NCI-H187 (cell line): ENCODE measurements at places on chromosomes 1 and 21.
A peak's percentile ranks its signal among the peaks of the same experiment; 100 is the strongest.

GRCh38 chr21:36776981-36777617 is 78.2 kb downstream of the SIM2 start:
- DNase-seq: no peak

DNA sequence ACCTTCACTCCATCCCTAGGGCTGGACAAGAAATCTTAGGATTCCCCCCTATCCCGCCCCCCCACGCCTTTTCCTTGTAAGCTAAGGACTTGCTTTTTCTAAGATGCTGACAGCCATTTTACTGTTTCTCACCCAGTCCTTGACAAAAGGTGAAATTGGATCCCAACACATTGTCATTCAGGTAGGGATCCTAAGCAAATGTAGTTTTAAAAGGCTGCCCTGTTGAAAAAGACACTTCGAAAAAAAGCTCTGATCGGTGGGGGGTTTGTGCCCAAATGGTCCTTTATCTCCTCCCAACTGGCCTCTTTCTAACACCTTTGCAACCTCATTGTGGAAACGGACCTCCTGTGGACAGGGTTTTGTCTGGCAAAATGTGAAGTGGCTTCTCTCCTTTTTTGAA is 2.9 kb downstream of the CACHD1 start:
- DNase-seq: peak; percentile 33

DNA sequence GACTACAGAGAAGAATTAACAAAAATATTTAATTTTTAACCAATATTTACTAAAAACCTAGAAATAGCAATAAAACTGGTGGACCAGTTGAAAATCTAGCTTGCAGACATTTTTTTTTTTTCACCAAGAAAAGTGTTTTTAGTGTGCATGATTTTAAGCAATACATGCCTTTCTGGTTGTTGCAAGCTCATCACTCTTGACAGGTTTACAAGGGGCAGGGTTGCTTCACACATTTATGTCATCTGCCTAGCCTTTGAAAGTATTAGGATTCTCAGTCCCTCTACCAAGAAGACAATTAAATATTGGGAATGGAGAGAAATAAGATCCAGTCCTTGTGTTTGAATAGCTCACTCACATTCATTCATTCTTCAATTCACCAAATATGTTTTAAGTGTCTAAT is 53.8 kb upstream of the LYPLAL1 start:
- no peak for DNase-seq

DNA sequence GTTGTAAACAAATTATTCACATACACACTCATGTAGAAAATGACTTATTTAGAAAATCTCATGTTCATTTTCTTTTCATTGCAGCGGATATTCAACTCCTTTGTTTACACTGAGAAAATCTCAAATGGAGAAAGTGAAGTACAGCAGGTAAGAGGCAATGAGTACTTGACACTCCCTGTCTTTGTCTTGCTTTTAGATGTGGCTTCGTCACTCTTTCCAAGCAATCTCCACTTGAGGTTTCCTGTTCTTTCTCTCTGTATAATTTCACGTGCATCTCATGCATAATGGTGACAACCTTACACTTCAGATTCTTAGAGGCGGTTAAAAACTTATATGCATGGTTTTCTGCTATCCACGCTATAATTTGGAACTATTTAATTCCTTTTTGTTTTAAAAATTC is 80.6 kb downstream of the CACHD1 start:
- DNase-seq: peak; percentile 56

- DNase-seq: no peak
These were observed 1.3 kb downstream of the SH2D2A start for GRCh38 chr1:156815307-156815826.

DNA sequence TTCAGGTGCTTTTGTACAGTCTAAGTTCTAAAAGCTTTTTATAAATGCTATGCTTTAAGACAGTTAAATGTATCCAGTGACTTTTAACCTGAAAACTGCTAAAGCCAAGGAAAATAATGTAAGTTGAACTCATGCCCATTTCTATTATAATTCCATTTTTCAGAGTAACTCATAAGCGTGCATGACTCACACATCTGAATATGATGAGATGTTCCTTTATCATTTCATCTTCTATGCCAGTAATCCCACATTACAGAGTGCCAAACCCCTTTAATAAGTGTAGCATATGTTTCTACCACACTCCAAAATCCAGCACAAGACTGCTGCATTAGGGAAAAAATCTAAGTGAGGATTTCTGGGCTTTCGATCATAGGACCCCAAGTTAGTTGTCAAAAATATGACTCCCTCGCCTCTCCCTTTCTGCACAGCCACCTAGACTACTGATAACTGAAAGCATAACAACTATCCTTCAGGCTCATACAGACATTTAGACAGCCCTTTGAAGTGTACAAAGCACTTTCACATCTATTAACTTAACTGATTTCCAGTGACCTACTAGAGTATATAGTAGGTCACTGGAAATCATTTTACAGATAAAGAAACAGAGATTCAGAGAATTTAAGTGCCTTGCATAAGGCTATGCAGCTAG is 45.3 kb downstream of the JAK1 start:
- DNase-seq: no peak

GRCh38 chr21:33270986-33271385 is 4.8 kb downstream of the IL10RB start:
- DNase-seq: no peak

- DNase-seq: no peak
These were observed 107.7 kb downstream of the MAB21L3 start for GRCh38 chr1:116218922-116219321.

- no peak for DNase-seq
These were observed 58.0 kb downstream of the PUM1 start for GRCh38 chr1:31007462-31007991.
